ENCODE measurements at places on chromosomes 7 and 10. TPM values are rescaled to one million over a fixed set of nuclear protein-coding genes. Genes with fewer than 3 reads are reported as not detected.

GRCh38 chr10:82208726-82209125, 333.7 kb downstream of the NRG3 start:
- DNase-seq: no peak

DNA sequence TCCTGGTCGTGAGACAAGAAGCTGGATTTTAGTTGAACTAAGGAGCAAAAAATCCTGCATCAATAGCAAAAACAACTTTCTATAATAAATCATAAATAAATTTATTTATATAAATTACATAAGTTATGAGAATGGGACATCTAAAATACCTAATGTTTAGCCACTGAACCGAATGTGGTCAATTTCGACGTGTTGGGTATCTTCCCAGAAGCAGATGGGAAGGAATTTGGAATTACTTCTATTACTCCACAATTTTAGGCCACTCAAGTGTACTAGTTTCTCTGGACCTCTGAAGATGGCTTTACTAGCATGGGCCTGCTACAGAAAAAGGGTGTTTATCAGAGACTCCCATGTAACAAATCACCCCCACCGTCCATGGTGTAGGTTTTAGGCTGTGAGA, 172.0 kb downstream of the PRPF18 start:
- DNase-seq: no peak

PAXIP1 gene
- 6.6 TPM for total RNA-seq

OLAH gene
- total RNA-seq: not detected

DNA sequence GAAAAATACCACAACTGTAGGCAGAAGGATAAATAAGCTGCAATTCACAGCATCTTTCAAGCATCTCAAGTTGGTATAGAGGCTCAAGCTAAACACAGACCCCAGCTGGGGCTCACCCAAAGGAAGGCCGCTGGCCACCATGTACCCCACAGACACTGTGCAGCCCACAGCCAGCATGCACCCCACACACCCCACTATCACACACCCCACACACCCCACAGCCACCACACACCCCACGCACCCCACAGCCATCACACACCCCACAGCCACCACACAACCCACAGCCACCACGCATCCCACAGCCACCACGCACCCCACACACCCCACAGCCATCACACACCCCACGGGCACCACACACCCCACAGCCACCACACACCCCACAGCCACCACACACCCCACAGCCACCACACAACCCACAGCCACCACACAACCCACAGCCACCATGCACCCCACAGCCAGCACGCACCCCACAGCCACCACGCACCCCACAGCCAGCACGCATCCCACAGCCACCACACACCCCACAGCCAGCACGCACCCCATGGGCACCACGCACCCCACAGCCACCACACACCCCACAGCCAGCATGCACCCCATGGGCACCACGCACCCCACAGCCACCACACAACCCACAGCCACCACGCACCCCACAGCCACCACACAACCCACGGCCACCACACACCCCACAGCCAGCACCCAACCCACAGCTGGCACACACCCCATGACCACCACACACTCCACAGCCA, 214.7 kb downstream of the DNAJB6 start:
- peak; percentile 6 for DNase-seq

OR6B1 gene
- total RNA-seq: not detected

- no peak for DNase-seq
Measured at GRCh38 chr7:90603346-90603745, 7.2 kb downstream of the CDK14 start.

DNA sequence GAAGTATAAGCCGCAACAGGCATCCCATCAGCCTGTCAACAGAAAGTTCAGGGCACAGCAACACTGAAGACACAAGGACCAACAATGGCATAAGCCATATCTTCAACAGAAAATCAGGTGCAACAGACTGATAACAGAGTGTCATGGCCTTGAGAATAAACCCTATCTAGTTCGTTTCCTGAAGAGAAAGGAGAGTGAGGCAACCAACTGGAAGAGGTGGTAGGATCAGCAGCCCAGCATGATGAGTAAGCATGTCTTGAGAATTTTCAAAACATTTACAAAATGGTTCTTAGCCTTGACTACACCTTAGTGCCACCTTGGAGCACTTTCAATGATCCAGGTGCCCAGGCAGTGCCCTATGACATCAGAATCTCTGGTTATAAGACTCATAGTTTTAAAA, 290.2 kb upstream of the SEMA3C start:
- DNase-seq: no peak

DNA sequence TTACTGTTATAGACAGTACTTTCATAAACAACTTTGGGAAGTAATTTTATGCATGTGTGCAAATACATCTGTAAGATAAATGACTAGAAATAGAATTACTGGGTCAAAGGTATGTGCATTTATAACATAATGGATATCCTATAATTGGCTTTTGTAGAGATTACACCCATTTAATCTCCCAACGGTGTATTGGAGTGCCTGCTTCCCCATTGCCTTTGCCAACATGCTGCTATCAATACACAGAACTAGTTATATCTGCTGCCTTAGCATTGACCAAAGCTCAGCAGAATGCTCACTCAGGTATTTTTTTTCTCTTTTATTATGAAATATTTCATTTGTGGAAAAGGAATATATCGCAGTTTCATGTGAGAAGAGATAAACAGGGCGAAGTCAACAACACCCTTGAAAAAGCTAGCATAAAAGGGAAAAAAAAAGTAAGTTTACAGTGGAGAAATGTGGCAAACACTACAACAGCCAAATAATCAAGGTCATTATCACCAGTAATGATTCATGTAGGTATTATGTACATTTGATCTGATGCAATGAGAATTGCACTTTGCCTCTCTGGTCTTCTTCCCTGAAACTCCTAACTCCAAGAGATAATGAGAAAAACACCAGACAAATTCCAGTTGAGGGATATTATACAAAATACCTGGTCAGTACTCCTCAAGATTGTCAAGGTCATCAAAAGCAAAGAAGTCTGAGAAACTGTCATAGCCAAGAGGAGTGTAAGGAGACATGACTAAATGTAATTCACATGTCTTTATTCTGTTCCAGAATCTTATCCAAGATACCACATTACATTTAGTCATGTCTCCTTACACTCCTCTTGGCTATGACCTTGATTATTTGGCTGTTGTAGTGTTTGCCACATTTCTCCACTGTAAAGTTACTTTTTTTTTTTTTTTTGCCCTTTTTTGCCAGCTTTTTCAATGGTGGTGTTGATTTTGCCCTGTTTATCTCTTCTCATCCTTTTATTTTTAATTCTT, 36.8 kb downstream of the MARCHF5 start:
- DNase-seq: no peak

GRCh38 chr10:71757399-71757922, 15.9 kb downstream of the VSIR start:
- DNase-seq: no peak

BTBD16 gene
- not detected for total RNA-seq

DNA sequence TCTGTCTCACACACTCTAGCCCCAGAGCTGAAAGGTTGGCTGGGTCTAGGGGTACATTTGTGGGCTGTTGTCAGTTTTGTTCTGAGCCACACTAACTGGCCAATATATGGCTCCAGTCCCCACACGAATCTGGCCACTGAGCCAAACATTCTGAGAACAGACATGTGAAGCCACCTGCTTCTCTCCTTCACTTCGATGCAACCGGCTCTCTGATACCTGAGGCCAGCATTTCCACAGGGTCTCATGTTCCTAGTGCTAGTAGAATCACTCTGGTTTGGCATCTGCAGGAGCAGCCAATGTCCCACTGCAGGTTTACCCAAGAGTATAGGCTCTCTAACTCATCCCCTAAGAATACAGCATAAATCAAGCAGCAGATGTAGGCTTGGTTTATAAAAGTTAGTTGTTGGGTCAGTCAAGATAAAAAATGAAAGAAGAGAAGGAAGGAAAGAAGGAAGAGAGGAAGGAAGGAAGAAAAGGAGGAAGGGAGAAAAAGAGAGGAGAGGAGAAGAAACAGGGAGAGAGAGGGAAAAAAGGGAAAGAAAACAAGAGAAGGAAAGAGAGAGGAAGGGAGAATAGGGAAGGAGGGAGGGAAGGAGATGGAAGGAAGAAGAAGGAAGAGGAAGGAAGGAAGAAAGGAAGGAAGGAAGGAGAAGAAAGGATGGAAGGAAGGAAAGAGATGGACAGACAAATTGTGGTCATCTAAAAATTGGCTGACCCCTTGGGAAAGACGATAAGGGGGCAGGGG, 75.1 kb downstream of the STRA8 start:
- no peak for DNase-seq

DNA sequence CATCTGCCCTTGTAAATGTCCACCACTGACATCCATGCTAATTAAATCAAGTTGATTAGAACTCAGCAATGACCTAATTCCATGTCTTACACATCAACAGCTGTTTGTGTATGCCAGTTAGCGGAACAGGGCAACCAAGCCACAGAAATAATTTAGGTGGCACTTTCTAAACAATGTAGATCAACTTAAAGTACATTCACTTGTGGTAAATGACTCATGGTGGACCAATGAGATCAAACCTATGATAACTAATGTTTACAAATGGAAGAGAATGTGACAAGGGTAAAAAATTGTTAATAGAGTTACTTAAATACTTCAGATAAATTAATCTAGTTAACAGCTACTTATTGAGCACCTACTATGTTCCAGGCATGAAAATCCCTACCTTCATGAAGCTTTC, 63.1 kb upstream of the ICA1 start:
- no peak for DNase-seq

CBX3 gene
- total RNA-seq: 66.8 TPM

PLPP4 gene
- total RNA-seq: 0.27 TPM

UCN3 gene
- total RNA-seq: not detected

GRCh38 chr7:78684201-78684600, 769.3 kb downstream of the MAGI2 start:
- no peak for DNase-seq

DNA sequence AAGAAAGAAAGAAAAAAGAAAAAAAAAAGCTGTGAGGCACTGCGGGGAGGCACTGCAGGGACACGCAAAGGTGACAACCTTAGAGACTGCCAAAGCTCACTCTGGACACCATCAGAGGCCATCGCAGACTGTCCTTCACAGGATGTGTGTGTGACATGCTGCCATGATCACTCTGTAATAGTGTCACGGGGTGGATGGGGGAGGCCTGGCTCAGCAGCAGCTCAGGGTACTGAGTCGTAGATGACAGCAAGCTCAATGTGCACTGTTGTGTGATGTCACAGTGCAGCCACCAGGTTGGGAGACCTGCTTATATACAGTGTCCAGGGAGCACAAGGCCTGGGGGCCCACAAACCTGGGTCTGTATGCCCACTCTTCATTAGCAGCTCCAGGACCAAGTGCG, 83.3 kb downstream of the SLIT1 start:
- DNase-seq: peak; percentile 79

OPN1SW gene
- total RNA-seq: not detected

- DNase-seq: no peak
Measured at GRCh38 chr7:135236727-135237126, 3.1 kb downstream of the STRA8 start.

DNA sequence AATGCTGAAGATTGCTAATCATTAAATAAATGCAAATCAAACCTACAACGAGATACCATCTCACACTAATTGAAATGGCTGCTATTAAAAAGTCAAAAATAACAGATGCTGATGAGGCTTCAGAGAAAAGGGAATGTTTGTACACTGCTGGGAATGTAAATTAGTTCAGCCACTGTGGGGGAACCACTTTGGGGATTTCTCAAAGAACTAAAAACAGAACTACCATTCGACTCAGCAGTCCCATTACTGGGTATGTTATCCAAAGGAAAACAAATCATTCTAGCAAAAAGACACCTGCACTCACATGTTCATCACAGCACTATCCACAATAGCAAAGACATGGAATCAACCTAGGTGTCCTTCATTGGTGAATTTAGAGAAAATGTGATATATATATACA, 379.0 kb upstream of the CNTNAP2 start:
- DNase-seq: no peak

GRCh38 chr7:158458096-158458495, 129.5 kb downstream of the PTPRN2 start:
- peak; percentile 72 for DNase-seq

GRCh38 chr7:36286688-36287087, 103.0 kb upstream of the ANLN start:
- DNase-seq: peak; percentile 2

GRCh38 chr7:138832966-138833365, 35.0 kb upstream of the ATP6V0A4 start:
- no peak for DNase-seq
